ENCODE measurements at places on chromosomes 3 and 15.

GRCh38 chr3:24678421-24678865 lies 183.8 kb upstream of the THRB start:
- no peak for DNase-seq

- DNase-seq = no peak
These were observed 369 bp upstream of the U2SURP start for GRCh38 chr3:143001034-143001368.

- DNase-seq = no peak
These were observed 150.5 kb upstream of the SLC2A2 start for GRCh38 chr3:171177056-171177455.

GRCh38 chr3:134428401-134428800 lies 54.2 kb upstream of the AMOTL2 start:
- DNase-seq = no peak

- no peak for DNase-seq
These were observed 221.4 kb downstream of the SOX2 start for GRCh38 chr3:181933052-181933618.

- no peak for DNase-seq
These were observed 40.0 kb downstream of the ARRDC4 start for GRCh38 chr15:98000249-98001203.

GRCh38 chr3:108287146-108287545 lies 9.2 kb upstream of the HHLA2 start:
- no peak for DNase-seq

- DNase-seq = no peak
These were observed 5.7 kb downstream of the CISH start for GRCh38 chr3:50605901-50606326.

DNA sequence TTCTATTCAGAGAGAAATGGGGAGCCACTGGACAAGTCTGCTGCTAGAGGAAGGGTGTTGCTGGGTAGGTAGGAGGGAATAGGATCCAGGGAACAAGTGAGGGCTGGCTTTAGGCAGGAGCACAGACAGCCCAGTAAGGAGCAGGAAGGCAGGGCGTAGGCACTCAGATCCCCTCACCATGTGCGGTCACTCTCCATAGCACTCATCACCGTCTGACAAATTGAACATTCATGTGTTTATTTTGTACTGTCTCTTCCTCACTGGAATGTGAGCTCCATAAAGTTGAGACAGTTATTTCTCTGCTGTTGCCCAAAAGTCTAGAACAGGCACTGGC lies 24.2 kb upstream of the LRRC34 start:
- no peak for DNase-seq

GRCh38 chr3:7684182-7684715 lies 817.4 kb upstream of the LMCD1 start:
- DNase-seq = no peak

DNA sequence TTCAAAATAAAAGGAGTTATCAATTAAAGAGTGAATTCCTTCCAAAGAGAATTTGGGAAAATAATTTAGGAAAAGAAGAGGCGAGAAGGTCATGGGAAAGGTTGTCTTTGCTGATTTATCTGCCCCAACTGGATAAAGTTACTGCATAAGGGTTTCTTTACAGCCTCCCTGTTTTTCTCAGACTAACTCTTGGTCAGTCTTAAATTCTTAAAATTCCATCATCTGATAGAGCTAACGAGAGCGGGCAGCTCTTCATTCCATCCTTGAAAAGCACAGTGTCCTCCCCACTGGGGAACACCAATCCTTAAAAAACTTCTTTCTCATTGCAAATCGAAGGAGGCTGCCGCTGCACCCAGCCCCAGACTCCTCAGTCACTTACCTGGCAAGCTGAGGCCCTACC lies 107.2 kb downstream of the PGPEP1L start:
- DNase-seq = no peak

GRCh38 chr15:80483725-80484161 lies 79.6 kb downstream of the ARNT2 start:
- no peak for DNase-seq

- no peak for DNase-seq
These were observed 219.3 kb upstream of the CTNNB1 start for GRCh38 chr3:40979962-40980361.

DNA sequence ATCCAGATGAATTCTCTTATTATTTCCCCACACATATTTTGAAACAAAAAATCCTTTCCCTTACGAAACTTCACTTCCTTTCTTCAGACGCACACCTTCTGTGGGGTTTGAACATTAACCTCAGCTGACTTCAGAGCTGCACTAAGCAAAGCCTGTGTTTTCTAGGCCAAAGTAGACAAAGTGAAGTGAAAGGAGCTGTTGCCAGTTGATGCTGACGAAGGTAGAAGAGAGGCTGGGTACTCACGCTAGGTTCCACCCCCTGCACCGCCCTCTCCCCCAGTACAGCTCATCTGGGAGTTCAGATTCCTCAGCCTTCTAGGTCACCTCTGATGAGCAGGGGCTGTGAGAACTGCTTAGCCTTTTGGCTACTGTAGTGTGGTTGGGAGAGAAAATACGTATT lies 24.1 kb downstream of the DUT start:
- DNase-seq = no peak

DNA sequence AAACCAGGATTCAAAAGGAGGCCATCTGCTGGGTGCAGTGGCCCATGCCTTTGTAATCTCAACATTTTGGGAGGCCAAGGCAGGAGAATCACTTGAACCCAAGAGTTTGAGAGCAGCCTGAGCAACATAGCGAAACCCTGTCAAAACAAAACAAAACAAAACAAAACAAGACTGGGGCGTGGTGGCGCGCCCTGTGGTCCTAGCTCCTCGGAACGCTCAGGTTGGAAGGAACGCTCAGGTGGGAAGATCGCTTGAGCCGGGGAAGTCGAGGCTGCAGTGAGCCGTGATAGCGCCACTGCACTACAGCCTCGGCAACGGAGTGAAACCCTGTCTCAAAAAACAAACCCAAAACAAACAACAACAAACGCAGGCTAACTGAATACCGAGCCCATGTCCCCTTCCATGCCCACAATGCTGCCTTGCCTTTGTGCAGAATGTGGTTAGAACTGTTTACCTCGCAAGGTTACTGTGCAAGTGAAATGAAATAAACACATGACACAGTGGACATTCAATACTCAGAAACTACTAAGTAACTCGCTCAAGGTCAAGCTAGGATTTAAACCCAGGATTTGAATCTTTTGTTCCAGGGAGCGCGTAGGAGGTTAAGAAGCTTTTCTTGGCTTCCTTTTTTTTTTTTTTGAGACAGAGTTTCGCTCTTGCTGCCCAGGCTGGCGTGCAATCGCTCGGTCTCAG lies 766 bp upstream of the EMC4 start:
- no peak for DNase-seq

DNA sequence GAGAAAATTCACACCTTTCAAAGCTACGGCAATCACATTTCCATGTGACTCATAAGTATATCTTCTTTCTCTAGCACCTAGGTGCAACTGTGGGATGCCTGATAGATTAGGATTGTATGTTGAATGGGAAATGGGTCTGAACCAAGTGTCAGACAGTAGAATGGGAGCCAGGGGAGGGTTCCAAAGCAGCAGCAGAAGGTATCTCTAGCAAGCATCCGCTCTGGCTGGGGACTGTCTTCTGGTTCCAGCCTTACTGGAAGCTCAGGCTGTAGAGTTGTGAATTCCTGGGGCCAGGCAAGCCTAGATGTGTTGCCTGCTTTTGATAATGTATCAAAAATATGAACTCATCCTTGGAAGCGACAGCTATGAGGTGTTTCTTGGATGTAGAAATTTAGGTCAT lies 2.1 kb upstream of the CHL1 start:
- DNase-seq = no peak

DNA sequence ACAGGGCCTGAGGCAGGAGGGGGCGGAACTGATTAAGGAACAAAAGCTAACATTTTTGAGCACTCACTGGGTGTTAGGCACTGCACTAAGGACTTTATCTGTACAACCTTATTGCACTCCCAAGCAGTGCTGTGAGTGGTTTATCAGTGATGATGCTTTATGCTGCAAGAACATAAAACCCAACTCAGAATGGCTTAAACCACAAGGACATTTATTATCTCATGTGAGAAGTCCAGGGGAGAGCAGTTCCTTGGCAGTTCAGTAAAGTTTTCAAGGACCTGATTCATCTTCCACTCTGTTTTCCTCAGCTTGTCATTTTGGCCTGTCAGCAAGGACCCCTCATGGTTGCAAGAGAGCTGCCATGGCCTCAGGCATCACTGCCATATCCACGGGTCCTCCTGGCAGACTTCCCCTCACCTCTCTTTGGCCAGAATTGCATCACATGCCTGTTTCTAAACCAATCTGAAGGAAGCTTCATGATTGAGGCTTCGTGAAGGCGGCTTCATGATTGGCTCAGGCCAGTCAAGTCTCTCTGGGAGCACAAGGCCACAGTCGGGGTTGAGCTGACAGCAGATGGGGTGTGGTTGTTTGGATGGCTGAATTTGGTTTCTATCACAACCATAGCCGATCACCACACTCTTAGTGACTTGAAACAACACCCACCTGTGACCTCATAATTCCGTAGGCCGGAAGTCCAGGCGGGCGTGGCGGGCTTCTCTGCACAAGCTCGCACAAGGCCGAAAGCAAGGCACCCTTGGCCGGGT lies 15.8 kb downstream of the EFCC1 start:
- no peak for DNase-seq

GRCh38 chr3:70992562-70993204 lies 590.8 kb downstream of the FOXP1 start:
- no peak for DNase-seq

GRCh38 chr15:61137105-61137792 lies 91.9 kb downstream of the RORA start:
- DNase-seq = no peak

DNA sequence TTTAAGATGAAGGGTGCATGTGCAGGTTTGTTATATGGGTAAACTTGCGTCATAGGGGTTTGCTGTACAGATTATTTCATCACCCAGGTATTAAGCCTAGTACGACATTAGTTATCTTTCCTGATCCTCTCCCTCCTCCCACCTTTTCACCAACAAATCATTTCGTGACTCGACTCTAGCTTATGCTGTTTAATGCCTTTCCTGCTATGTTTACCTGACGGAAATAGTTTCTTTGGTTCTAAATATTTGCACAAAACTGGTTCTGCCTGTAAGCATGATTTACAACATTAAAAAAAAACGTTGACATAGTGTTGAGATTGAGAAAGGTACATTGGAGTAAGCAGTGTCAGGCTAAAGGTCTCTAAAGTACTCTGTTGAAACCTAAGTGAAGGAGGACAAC lies 2.4 kb downstream of the GNL3 start:
- no peak for DNase-seq

DNA sequence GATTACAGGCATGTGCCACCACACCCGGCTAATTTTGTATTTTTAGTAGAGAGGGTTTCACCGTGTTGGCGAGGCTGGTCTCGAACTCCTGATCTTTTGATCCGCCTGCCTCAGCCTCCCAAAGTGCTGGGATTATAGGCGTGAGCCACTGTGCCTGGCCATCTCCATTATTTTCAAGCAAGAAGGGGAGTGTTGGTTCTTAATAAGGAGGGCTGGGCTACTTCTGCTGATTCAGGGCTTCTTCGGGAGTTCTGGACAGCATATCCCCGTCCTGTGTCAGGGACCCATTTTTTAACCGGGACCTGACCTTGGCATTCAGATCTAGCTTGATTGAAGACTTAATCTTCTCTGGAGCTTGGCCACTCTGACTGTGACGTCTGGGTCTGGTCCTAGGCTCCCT lies 74.1 kb upstream of the SYN2 start:
- no peak for DNase-seq

- DNase-seq = no peak
These were observed 767 bp downstream of the AP3S2 start for GRCh38 chr15:89893027-89893426.

GRCh38 chr3:62718515-62719320 lies 156.5 kb downstream of the CADPS start:
- DNase-seq = no peak

- no peak for DNase-seq
These were observed 395.5 kb upstream of the PROK2 start for GRCh38 chr3:72180405-72180804.

- DNase-seq = no peak
These were observed 90.2 kb downstream of the OSBPL10 start for GRCh38 chr3:31890742-31891469.

DNA sequence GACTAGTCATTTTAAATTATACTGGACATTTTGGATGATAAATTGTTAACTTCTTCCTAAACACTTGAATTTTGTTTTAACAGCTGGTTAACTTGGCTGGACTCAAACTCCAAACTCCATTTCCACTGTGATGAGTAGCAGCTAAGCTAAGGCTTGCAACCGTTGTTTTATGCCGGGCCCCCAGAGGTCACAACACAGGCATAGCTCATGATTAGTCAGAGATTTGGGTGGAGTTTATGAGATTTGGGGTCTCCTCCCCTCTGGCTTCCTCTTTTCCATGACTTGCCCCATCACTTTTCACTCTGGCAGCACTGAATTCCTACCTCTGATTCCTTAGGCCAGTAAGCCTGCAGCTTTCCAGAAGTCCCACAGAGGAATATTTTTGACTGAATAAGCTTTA lies 12.8 kb downstream of the THAP10 start:
- no peak for DNase-seq

DNA sequence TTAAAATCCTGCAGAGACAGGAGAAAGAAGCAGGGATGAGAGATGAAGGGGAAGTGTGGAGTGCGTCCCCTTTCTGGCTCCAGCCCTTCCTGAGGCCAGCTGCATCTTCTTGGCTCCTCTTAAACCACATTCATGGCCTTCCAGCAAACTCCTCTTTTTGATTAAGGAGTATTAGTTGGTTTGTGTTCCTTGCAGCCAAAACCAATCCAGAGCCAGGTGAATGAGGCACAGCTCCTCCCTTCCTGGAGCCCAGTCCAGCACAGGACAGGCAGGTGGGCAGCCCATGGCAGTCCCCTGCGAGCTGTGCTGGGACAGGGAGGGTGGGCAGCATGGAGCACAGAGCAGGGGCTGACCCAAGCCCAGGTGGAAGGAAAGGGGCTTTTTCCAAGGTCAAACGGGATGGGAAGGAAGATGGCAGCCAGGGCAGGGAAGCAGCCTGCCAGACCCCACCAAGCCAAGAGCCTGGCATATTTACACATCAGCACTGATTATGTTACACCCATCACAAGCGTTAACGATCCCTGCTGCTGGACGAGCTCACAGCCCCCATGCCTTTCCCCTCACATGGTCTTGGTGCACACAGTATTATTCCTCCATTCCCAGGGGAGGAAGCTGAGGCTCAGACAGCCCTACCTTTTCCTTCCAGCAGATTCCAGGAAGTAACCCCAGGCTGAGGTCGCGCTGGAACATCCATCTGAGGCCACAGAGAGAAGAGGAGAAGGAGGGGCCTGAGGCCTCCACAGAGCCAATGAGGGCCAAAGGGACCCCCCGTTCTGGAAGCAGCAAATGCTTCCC lies 175.6 kb downstream of the SMAD6 start:
- no peak for DNase-seq

GRCh38 chr15:85742186-85742821 lies 52.4 kb downstream of the KLHL25 start:
- DNase-seq = no peak
